ENCODE measurements at places on chromosomes 11 and 22.

GRCh38 chr22:38570779-38571364, 889 bp upstream of the DMC1 start:
- DNase-seq = no peak

DNA sequence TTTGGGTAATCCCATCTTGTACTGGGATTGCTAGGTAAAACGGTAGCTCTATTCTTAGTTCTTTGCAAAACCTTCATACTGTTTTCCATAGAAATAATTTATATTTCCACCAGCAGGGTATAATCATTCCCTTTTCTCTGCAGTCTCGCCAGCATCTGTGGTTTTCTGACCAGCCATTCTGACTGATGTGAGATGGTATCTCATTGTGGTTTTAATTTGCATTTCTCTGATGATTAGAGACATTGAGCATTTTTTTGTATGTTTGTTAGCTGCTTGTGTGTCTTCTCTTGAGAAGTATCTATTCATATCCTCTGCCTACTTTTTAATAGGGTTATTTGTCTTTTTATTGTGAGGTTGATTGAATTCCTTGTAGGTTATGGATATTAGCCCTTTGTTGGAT, 220.9 kb downstream of the PGR start:
- DNase-seq = no peak

GRCh38 chr11:404551-405264, 10.1 kb downstream of the SIGIRR start:
- no peak for DNase-seq

GRCh38 chr11:62124186-62125113, 639 bp downstream of the INCENP start:
- DNase-seq = no peak

DNA sequence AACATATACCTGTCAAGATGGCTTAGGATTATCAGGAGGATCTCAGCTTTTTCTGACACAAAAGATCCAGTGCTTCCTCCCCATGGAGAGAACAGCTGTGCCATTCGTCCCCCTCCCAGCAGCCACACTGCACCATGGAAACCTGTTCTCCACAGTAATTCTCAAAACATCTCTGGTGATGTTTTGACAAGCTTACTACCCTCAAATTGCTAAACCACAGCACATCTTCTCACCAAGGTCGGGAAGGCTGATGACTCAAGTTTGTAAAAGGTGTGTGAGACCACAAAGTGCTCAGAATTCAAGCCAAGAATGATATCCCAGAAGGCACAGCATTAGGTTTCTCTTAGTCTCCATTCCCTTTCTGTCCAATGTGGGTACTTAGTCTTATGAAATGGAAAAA, 3.9 kb upstream of the RAB38 start:
- DNase-seq = no peak

Measured in GM12864 (cell line).